ENCODE measurements at places on chromosomes 13 and 19.

GRCh38 chr13:21040120-21040826 is 21.1 kb downstream of the LATS2 start:
- DNase-seq: no peak

DNA sequence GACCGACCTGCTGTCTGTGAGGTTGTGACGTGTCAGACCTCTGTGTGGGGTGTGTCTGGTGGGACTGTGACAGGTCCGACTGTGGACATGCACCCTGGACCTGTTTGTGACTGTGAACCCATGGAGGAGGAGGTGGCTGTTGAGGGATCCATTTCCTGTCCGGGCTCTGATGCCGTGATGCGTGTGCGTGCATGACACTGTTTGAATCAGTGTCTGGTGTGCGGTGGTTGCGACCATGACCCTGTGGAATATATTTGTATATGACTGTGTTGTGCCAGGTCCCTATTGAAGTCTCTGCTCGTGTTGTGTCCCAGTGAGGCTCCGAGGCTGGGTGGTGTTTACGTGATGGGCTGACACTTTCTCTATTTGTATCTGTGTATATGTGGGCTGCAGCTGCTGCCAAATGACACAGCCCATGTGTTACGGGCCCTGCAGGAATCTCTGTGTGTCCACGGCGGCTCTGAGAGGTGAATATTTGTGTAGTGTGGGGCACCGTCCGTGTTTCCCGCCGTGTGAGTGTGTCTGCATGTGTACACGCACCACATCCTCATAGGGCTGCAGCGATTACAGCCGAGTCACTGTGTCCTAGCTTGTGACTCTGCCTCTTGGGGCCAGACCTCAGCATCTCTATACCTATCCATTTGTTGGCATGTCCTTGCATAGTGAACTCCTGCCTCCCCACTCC is 18.3 kb downstream of the CCDC97 start:
- DNase-seq: no peak

DNA sequence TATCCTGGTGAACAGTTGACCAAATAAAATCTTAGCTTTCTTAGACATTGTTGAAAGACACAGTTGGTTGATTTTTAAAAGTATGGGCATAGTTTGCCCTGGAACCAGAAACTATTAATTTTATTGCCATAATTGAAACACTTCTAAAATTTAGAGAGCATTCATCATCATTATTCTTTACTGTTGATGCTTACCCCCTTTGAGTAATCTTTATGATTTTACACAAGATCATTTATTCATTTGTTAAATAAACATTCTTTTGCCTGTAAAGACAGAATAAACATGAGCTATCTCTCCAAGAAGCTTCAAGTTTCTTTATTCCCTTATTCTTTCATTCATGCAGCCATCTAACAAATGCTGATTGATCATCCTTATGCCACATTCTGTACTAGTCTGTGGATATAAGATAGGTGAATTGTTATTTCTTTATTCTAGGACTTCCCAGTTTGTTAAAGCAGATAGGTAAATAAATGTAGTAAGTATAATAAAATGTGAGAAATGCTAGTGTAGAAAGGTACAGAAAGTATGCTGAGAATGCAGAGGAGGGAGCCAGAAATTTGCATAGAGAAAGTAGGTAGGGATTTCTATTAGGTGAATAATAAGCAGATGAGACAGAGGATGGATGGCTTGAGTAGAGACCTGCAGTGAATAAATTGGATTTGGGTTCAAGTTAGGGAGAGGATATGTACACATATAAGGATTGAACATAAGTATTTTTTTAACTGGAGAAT is 8.2 kb downstream of the SERTM1 start:
- no peak for DNase-seq

DNA sequence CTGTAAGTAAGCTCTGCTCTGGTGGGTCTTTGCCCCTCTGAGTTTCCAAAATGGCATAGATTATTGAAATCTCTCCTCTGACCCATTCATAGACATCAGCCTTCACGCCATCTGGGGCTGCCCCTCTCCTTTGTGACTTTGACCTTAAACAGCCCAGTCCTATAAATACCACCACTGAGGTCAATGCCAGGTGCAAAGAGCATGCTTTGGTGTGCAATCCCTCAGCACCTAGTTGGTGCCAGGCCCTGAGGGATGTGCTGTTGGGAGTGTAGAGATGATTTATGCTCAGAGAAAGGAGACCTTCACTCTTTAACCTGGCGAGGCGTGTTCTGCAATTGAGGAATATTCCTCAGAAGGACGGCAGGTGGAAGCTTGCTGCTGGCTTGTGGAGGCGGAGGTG is 121.7 kb upstream of the TSHZ3 start:
- no peak for DNase-seq

GRCh38 chr13:99653526-99653925 is 152.3 kb downstream of the TM9SF2 start:
- DNase-seq: no peak

DNA sequence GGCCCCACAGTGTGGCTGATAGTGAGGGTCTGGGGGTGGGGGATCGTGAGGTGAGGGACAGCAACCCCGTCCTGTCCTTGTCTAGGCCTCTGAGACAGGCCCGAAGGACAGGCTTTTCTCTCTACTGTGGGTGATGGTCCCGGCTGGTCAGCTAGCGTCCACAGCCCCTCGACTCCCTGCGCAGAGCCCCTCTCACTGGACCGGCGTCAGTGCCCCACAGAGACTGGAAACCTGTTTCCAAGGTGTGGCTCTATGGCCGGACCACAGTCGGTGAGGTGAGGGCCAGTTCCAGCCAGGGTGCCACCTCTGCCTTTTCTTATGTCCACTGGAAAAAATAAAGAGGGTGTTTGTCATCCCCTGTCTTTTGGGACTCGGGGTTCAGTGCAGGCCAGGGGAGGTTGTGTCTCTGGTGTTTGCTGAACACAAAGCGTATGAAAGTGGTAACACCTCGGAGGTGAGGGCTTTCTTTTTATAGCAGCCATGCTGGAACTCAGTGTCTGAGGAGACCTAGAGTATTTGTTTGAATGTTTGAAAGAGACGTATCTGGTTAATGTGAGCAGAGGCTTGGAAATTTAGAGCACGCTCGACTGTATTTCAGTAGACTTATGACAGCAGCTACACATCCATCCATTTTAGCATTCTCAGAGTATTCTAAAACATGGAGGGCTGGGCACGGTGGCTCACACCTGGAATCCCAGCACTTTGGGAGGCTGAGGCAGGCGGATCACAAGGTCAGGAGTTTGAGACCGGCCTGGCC is 22.8 kb downstream of the ATP11A start:
- DNase-seq: no peak

GRCh38 chr19:1271528-1272422 is 2.6 kb downstream of the CIRBP start:
- DNase-seq: no peak

- DNase-seq: no peak
Measured at GRCh38 chr19:32296694-32297093, 48.7 kb upstream of the ZNF507 start.

DNA sequence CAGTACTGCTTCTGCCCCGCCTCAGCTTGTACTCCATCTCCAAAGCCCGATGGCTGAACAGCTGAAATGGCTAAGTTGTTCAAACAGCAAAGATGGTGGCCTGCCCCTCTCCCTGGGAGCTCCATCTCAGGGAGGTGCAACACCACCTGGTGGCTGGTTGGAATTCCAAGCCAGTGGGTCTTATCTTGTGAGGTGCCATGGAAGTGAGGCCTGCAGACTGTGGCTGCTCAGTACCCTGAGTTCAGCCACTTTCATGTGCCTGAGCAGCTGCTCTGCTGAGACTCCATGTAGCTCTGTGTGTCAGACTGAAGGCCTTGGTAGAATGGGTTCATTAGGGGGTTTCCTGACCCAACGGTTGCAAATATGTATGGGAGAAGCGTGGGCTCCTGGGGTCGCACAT is 67.3 kb upstream of the SPRY2 start:
- DNase-seq: no peak

GRCh38 chr13:98937911-98938381 is 39.9 kb downstream of the DOCK9 start:
- no peak for DNase-seq

- DNase-seq: no peak
Measured at GRCh38 chr13:84380866-84381265, 498.6 kb upstream of the SLITRK1 start.

GRCh38 chr19:43934055-43934984 is 762 bp downstream of the ZNF45 start:
- DNase-seq: no peak

GRCh38 chr19:9494096-9494495 is 4.3 kb downstream of the ZNF560 start:
- no peak for DNase-seq

DNA sequence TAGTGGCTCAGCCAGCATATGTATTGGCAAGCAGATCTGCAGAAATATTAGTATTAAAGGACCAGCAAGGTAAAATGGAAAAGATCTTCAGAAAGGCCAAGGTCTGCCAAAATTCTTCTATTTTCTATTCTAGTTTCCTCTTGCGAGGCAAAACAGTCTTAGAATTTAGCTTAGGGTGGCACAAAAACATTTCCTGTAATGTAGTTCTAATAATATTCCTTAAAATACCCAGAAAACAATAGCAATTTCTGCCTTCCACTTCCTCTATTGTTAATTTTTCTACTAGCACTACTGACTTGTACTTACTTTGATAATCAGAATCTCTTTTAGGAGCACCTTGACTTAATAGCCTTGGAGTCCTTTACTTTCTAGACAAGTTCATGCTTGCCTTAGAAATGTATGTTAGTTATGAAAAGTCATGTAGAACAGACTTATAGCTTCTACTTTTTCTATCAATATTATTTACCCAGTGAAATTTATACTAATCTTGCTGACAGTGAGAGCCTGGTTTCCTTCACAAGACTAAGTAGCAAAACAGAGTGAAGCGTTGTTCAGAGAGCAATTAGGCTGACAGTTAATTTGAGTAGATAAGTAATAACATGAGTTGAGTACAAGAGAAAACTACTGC is 23.9 kb upstream of the LPAR6 start:
- no peak for DNase-seq

DNA sequence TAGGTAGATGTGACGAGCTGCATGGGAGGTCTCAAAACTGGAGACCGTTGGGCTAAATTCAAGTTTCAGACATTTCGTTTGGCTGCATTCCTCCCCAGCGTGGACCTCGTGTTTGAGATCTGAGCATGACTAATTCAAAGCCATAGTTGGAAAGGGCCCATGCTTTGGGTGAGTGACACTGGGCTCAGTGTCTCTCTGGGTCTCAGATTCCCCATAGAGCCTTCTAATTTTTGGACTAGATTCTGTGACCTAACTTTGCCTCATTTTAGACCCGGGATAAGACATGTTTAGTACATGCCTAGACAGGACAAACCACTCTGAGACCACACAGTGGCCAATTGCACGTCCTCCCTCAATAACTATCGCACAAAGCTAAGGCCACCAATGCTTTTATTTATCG is 16.6 kb downstream of the CKM start:
- DNase-seq: no peak

DNA sequence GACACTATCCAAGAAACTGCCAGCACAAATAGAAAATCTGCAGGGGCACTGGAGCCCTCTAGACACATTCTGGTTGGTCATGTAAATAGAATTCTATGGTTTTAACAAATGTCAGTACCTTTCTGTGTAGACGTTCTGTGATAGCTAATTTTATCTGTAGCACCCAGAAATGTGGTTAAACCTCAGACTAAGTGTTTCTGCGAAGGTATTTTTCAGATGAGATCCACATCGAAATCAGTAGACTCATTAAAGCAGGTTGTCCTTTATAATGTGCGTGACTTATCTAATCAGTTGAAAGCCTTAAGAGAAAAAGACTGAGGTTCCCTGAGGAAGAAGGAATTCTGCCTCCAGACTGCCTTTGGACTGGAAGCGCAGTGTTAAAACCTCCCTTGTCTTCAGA is 922.9 kb downstream of the EFNB2 start:
- no peak for DNase-seq

GRCh38 chr19:8259142-8259921 is 48.8 kb downstream of the CD320 start:
- no peak for DNase-seq

DNA sequence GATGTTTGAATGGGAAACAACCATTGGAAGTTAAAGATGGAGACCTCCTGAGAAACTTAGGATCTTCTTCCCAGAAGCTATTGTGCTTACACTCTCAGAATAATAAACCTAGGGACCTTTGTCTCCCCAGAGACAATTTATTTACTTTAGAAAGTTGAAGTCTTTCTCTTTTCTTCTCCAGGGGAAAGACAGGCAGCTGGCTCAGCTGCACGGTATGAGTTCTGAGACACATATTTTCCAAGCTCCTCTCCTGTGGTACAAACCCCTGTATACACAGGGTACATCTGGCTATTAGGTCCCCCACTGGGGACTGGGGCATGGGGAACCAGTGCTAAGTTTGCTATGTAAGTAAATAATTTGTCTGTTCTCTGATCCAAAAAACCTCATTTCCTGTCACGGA is 67.5 kb upstream of the POSTN start:
- DNase-seq: no peak

DNA sequence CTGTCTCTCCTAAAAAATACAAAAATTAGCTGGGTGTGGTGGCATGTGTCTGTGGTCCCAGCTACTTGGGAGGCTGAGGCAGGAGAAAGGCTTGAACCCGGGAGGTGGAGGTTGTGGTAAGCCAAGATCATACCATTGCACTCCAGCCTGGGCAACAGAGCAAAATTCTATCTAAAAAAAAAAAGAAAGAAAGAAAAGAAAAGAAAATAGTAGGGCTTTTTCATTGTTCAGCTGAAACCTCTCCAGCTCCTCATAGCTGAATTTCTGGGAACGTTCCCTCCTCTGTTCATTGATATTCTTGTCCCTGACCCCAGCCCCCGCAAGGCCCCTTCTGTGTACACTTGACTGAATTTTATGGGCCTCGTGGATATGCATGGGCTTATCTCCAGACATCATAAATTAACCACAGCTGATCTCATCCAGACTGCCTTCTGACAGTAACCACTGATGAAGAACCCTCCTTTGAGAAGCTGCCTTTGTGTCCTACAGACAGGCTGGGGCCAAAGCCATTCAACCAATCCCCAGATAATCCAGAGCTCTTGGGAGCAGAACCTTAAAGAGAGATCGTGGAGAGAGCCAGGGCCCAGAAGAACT is at the start of gene ELSPBP1:
Gene ELSPBP1, plus strand, starts transcription at position 424 of the 594 bp plus-strand sequence. CDS start 14,036 bp downstream, outside the sequence.
- DNase-seq: no peak

DNA sequence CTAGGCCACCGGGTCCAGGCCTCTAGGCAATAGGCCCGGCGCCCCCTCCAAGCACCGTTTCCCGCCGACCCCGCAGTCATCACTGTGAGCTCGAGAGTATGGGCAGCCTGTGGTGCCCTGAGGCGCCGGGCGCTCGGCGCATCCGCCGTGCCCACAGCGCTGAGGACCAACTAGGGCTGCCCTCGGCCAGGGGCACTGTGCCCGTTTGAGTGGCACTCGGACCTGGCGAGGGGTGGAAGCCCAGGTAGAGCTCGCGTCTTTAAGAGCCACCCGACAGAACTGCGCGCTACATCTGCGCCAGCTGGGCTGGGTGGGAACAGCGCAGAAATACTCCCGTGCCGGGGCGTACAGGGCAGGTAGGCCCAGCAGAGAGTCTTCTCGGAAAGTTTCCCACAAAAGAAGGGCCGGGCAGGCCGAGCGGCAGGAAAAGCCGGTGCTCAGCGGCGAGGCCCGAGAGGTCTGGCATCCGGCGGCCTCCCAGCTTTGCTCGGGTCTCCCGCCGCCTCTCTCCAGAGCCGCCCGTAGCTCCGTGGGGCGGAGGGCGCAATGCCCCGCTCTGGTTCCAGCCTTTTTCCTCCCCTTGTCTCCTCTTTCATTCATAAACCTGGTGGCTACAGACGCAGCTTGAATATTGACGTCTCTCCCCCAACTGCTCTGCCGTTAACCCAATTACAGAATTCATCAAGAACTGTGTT is 5.4 kb upstream of the SOX1 start:
- DNase-seq: no peak

- no peak for DNase-seq
Measured at GRCh38 chr13:24263632-24264031, 45.7 kb upstream of the C1QTNF9 start.

GRCh38 chr19:41476583-41476982 is 33.6 kb downstream of the ERICH4 start:
- DNase-seq: no peak

- DNase-seq: no peak
Measured at GRCh38 chr19:43675269-43675879, 5.4 kb upstream of the PLAUR start.

All from activated CD4-positive, alpha-beta T cell treated with anti-CD3 and anti-CD28 coated beads for 24 hours (primary cell).